ENCODE measurements at places on chromosomes 7 and 10. TPM values are rescaled to one million over a fixed set of nuclear protein-coding genes. Genes with fewer than 3 reads are reported as not detected.

Gene HOXA5
- 0.85 TPM for total RNA-seq

Gene ITGB8
- total RNA-seq: 73.0 TPM

Gene COL28A1
- under 0.01 TPM for total RNA-seq

Gene ALOX5
- 0.19 TPM for total RNA-seq

Gene PITX3
- total RNA-seq: under 0.01 TPM

Gene NUTM2D
- 0.28 TPM for total RNA-seq

Gene CCL24
- total RNA-seq: not detected

Gene C10orf105
- not detected for total RNA-seq

Gene TAS2R5
- total RNA-seq: 0.77 TPM

Gene AKR1C4
- not detected for total RNA-seq

Gene PNLIP
- total RNA-seq: not detected

Gene CELF2
- 6.7 TPM for total RNA-seq

Gene MBL2
- not detected for total RNA-seq

Gene CYP2C19
- total RNA-seq: not detected

Gene SHH
- total RNA-seq: under 0.01 TPM

Gene GRM3
- total RNA-seq: not detected

Gene ARHGAP22
- total RNA-seq: 156 TPM

Gene CDC14C
- total RNA-seq: not detected

Gene MTG1
- 34.5 TPM for total RNA-seq

Gene MMRN2
- total RNA-seq: 9.0 TPM

Gene GSTO2
- total RNA-seq: 2.3 TPM

Gene CREB5
- 2.5 TPM for total RNA-seq

Gene JCAD
- total RNA-seq: 7.1 TPM

Gene ARF5
- 122 TPM for total RNA-seq

Gene MINDY4
- total RNA-seq: 6.2 TPM

Gene HIP1
- total RNA-seq: 10.7 TPM

Gene GJD4
- not detected for total RNA-seq

Gene ZNF277
- total RNA-seq: 25.9 TPM

Gene PILRB
- total RNA-seq: 5.8 TPM

All from regular cardiac myocyte (primary cell).